NB4 (cell line): ENCODE measurements at places on chromosomes 11 and 22.

GRCh38 chr11:75577207-75577606 lies 15.2 kb downstream of the SERPINH1 start:
- DNase-seq: peak; percentile 35

- peak; percentile 39 for DNase-seq
Observed at GRCh38 chr11:108818971-108819370, 154.1 kb downstream of the DDX10 start.

- DNase-seq: no peak
Observed at GRCh38 chr11:65456418-65456817, 33.8 kb downstream of the NEAT1 start.

DNA sequence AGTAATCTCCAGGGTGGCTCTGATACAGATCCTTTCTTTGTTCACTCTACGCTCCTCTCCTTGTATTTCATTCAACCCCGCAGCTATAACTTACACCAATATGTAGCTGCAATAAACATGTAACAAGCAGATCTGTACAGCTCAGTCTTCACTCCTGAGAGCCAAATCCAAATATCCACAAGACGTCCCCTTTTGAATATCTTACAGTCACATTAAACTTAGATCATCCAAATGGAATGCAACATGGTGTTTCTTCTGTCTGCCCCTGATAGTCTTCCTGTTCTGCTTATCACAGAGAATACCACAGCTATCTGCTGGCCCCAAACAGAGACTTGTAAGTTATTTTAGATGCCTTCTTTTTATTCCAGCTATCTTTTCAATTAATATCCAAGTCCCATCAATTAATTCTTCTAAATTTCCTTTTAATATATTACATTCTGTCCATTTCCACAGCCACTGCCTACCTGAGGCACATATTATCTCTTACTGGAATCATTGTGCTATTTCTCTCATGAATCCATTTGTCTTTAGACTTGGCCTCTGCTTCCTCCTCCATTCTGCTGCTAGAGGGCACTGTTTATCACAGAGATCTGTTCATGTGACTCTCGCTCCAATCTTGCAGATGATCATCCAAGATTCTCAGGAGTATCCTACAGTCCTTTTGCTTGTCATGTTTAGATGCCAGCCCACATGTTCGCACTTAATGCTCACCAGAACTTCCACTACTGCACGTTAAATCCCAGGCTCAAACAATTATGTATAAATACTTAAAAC lies 908.6 kb downstream of the NTM start:
- DNase-seq: peak; percentile 37

DNA sequence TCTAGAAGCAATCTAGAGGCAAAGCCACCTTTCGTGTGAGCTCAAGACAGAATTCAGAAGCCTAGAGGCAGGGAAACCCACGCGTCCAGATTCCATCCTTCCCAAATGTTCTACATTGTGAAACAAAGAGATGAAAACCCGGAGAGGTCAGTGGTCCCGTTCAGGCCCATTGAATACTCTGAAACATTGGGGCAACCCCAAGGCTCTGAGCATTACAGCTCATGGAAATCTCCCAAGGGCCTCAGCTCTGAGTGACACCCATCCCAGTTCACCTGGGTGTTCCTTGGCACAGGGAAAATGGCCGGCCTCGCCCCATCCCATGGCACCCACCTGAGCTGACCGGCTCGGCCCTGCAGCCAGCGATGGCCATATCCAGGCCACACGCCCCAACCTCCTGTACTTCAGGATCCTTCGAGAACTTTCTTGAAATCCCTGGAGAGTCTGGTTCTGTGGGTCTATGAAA lies 128.6 kb upstream of the FGF3 start:
- DNase-seq: no peak

DNA sequence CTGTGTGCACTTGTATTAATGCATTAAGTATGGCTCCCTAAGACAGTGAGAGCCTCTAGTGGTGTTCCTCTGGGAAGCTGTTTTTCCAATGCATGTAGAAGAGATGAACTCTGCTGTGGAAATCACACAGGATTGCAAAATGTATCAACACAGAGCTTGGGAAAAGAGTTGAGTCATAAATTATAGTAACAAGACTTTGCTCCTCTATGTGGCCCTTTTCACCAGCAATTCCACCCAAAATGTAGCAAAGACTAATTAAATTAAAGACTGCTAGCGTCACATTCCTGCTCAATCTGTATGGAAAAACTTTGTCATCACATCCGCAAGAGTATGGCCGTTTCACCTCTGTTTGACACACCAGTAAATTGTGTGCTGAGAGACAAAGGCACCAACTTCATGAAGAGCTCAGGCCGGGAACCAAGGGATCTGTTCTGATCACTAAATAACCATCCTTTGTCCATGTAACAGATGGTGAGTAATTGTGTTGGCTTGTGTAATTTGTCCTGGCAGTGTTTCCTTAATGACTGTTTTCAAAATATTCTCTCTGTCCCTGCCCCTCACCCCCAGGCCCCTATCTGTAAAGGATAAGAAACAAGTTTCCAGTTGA lies 209.2 kb upstream of the SORL1-AS1 start:
- DNase-seq: no peak

DNA sequence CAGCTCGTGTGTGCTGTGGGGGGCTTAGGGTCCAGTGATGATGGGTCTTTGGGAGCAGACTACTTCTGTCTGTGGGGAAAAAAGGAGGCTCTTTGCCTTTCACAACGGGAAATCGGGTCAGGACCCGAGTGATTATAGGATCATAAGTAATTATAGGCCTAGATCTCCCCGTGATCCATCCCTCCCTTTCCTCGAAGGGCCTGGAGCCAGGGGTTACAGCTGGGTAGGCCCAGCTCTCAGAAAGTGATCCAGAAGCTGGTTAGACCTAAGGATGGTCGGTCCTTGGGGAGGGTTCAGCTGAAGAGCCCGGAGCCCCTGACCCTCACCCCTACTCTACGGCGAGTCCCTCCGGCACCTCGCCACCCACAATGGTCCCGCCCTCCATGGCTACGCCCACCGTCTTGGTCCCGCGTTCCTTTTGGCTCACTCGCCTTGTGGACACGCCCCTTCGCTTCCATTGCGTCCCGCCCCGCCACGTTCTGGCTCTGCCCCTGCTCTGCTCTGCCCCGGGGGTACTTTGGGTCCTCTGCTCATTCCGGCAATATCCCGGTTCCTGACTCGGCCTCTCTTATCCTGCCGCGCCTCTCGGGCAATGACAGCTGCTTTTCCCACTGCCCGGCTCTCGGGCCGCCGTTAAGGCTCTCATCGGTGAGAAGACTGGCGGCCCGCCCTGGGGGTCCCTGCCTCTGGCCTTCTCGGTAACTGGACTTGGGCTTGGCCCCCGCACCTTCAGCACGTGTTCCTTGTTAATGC lies 5.0 kb downstream of the IGSF22 start:
- no peak for DNase-seq

DNA sequence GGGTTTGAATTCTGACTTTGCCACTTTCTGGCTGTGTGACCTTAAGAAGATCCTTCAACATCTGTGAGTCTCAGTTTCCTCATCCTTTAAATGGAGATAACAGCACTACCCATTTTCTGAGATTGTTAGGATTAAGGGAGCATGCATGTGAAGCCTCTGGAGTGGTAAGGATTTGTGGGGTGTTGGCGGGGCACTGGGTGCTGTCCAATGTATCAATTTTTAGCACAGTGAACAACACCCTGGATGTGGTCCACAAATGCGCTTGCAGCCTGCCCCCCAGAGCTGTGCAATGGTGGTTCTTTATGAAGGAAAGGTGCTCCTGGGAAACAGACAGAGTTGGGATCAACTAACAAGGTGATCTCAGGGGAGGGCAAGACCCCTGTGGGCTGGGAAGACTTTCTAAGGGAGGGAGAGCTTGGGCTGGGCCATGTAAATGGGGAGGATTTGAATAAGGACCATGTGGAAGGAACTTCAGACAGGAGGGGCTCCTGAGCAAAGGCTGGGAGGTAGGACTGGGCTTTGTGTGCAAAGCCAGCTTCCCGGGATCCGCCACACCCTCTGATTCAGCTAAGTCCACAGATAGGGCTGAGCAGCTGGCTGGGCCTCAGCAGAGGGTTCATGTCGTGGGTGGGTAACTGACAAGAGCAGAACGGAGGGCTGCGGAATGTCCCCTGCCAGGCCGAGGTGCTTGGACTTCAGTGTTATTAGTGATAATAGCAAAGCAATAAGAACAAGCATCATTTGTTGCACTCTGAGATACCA lies 22.7 kb upstream of the RASD2 start:
- no peak for DNase-seq

GRCh38 chr22:39408173-39408572 lies 8.6 kb downstream of the TAB1 start:
- DNase-seq: no peak
